Activated naive CD4-positive, alpha-beta T cell treated with anti-CD3 and anti-CD28 coated beads for 36 hours (primary cell): ENCODE measurements at places on chromosomes 6 and 20.

- no peak for DNase-seq
These were observed 764.8 kb upstream of the ADGRB3 start for GRCh38 chr6:67870321-67870720.

DNA sequence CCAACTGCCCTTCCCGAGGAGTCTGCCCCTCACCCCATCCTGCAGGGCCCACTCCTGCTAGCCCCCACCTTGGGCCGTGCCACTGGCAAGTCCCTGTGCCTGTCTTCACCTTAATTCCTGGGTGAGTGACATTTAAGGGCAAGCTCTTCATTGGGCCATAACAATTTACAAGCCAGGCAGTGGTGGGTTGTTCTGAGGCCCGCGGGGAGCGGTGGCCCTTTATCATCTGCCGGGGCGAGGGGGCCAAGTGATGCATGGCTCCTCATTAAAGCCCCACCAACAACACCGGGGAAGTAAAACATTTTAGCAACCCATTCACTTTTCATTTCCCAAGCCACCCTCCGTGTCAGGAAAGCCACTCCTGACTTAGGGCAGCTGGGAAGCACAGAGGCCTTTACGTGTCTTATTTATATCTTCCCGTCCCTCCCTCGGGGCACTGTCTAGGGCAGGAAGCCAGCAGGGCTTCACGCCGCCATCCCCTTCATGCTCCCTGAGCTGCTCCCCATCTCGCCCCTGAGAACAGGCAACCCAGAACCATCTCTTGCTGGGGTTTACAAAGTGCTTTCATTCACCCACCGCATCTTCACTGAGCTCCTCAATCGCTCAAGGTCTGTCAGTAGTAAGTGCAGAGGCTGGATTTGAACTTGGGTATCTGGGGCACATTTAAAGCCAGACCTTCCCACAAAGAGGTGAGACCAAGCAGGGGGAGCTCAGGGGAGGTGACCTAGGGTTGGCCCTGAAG, 55.5 kb upstream of the CCDC167 start:
- no peak for DNase-seq

GRCh38 chr6:116289876-116290275, 10.1 kb upstream of the TSPYL1 start:
- no peak for DNase-seq

DNA sequence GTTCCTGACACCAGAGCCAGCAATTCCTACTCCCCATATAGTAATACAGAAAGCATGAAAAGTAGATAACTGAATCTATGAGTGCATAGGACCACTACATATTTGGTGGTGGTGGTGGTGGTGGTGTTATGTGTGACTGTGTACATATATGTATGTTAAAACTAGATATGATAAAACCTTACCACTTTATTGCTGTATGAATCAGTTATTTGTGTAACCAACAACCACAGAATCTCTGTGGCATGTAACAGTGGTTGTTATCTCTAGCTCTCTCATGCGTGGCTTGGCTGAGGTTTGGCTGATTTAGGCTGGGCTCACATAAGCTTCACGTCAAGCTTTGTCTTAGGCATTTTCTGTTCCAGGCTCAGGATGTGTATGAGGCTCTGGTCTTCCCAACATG, 55.7 kb downstream of the PLCB1 start:
- no peak for DNase-seq

DNA sequence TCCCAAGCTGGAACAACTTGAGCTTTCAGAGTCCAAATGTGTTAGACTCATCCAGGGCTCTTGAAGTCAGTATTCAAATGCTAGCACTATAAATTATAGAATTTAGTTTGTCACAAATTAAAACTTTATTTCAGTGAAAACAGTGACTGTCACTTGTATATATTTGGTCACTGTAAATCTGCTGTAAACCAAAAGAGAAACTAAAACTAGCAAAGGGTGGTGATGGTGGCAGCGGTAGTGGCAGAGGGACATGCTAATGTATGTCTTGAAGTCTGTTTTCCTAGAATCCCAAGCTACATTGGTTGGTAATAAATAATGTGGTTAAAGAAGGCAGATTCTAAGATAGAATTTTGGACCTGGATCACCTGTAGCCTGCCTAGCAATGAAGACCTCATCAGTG, 140.4 kb upstream of the CENPW start:
- no peak for DNase-seq

DNA sequence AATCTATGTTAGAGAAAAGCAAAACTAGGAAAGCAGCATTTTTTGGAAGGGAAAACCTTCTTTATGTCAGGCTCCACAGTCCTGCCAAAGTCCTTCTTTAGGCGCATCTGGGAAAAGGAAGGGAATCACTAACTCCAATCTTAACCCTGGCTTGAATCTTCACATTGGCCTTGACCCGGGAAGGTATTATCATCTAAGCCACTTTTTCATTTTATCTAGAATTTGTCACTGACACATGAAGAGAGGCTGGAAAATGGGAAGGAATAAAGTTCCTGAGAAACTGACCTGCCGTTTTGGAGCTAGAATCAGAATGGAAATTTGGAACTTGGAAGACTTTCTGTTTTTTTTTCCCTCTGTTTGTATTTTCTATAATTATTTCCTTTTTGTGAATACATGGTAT, 53.4 kb upstream of the UTRN start:
- DNase-seq: no peak

DNA sequence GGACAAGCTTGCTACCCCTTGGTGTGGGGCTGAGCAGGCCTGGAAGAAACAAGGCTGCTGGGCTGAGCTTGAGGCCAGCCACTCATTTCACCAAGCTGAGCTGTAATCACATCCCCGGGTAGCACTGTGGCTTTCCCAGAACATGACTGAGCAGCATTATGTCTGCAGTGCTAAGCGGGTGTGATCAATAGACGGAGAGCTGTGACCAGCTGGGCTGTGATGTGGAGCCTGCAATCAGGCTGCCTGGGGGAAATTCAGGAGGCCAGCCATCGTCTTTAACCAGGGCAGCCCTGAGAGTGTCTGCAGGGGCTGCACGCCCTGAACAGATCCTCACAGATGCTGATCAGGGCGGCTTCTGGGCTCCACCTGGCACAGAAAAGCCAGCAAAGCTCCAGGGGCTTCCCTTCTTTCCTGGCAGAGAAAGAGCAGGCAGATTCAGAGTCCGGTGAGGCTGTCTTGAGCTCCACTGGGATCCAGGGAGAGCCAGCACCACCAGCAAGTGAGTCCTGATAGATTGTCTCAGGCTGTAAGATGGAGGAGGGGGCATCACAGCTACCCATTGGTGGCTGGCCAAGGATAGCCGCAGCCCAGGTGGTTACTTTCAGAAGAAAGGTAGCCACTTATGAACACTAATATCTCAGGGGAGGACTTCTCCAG, 165.9 kb downstream of the NRN1 start:
- no peak for DNase-seq

- DNase-seq: peak; percentile 6
These were observed 81.6 kb downstream of the PXDC1 start for GRCh38 chr6:3669916-3670315.

DNA sequence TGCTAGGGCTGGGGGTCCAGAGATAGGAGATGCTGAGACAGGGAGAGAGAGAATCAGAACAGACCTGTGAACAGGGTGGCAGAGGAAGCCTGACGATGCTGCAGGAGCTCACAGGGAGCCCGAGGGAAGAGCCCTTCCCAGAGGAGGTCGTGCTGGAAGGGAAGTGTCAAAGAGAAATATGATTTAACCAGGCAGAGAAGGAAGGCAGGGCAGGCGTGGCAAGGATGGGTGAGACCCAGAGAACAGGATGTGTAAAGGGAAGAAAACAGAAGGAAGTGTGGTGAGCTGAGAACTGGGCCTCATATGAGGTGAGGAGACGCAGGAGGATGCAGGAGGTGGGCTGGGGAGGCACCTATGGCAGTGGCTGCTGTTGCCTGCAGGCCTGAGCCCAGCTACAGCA, 105.6 kb downstream of the ZDHHC14 start:
- peak; percentile 58 for DNase-seq

DNA sequence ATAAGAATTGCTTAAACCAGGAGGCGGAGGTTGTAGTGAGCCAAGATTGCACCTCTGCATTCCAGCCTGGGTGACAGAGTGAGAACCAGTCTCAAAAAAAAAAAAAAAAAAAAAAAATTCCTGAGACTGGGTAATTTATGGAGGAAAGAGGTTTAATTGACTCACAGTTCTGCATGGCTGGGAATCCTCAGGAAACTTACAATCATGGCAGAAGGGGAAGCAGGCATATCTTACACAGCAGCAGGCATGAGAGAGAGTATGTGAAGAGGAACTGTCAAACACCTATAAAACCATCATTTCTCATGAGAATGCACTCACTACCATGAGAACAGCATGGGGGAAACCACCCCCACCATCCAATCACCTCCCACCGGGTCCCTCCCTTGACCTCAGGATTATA, 1.8 kb upstream of the FKBP1A start:
- no peak for DNase-seq

DNA sequence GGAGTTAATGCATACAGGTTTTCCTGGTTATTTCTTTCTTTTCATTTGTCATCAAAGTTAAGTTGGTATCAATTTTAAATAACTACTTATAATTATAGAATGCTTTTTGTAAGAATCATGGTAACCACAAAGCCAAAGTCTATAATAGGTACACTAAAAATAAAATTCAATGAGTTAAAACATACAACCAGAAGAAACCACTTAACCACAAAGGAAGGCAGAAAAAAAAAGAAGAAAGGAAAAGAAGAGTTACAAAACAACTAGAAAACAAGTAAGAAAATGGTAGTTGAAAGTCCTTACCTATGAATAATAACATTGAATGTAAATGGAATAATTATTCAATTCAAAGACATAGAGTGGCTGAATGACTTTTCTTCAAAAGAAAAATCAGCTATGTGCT, 45.6 kb downstream of the THBS2 start:
- DNase-seq: no peak

DNA sequence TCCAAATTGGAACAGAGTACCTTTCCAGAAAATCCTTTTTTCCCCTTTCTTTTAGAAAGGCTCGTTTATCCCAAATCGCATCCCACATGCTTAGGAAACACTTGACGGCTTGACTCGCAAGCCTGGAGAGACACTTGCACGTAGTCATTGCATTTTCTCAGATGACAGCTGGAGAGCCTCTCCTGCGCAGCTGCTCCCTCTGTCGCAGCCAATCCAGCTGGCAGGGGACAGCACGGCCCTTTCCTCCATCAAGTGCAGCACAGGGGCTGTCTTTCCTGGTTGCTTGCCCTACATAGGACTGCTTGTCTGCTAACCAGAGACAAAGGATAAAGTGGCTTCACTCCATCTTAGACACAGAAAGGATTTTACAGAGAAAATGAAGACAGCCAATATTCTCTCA, 77.6 kb upstream of the RGS17 start:
- DNase-seq: no peak

DNA sequence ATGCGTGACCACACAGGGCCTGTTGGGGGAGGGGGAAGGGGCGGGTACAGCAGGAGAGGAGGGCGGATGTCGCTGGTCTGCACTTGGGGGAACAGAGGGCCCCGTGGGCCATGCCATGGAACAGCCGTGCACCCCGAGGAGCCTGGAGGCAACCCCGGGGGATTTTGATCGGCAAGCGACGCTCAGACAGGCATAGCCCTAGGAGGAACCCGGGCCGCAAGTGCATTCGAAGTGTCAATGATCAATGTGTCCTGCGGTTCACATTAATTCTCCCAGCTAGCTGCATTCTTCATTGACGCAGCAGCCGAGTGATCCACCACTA, 772.8 kb upstream of the DEFB115 start:
- DNase-seq: no peak

DNA sequence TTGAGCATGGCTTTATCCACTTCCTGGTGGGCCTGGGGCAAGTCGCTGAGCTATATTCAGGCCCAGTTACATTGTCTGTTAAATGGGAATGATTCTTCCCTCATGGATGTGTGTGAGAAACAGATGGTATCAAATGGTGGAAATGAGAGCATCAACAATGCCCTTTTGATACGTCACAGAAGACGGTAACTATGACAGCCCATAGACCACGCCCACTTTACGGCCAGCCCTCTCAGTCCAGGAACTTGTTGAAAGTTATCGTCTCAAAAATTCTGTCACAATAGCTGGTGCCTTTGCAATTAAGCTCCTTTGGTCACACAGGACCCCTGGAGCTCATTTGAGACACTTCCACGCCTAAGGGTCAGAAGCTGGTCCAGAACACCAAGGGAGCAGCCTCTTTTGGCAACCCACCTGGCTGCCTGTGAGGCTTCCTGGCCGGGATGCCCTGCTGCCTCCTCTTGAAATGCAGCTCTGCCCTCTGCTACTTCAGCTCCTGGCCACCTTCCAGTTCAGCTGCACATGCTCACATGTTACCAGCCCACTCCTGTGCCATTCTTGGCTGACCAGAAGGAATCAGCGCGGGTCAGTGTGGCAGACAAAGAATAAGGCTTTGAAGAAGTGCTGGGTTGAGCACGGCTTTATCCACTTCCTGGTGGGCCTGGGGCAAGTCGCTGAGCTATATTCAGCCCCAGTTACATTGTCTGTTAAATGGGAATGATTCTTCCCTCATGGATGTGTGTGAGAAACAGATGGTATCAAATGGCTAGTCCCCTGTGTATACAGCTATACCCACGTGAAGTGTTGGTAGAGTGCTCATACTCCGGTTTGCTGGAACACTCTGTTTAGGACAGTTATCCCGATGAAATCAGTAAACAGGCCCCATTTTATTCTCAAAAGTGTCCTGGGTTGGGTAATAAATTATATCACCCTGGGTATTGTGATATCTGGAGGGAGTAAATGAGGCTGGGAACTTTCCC, 199.2 kb upstream of the SUPT3H start:
- no peak for DNase-seq

GRCh38 chr6:514396-514978, 122.9 kb downstream of the IRF4 start:
- peak; percentile 65 for DNase-seq

- DNase-seq: no peak
These were observed 140.8 kb upstream of the INSM1 start for GRCh38 chr20:20227013-20227571.

DNA sequence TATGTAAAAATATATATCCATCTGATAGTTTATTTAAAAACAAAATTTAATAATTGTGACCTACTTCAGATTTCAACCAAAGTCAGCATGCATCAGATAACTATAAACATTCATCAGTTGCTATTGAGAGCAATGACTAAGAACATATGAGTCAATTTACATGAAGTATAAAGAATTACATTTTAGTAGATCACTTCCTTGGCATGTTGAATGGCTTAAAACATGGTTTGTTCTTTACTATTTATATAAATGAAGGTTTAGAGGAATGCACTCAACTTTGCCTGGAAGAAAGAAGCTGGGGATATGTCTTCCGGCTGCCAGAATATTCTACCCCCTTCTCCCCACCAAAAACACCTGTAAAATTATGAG, 6.4 kb upstream of the FAM217A start:
- no peak for DNase-seq

- no peak for DNase-seq
These were observed 584.7 kb downstream of the RFPL4B start for GRCh38 chr6:112931832-112932231.
